Right atrium auricular region (tissue), 2 donors: ENCODE measurements at places on chromosomes 16 and 17. TPM values are rescaled to one million over a fixed set of nuclear protein-coding genes. Genes with fewer than 3 reads are reported as not detected.

DNA sequence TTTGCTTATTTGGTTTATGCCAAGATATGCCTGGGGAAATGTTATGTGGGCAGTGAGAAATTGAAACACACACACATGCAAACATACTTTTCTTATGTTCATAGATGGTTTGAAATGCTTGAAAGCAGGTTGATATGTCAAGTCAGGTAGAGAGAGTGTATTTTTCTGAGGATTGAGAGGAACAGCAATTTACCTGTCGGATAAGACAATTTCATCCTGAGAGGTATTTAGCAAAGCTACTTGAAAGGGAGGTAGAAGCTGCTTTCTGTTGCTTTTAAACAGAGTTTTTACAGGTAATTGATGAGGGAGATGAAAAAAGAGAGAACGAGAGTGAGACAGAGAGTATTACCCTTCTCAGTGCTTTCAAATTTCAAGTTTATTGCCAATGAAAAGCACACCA lies 854.3 kb downstream of the CDH8 start:
- no peaks in the 10 kb centered on the region for H3K4me1 ChIP-seq
- H3K36me3 ChIP-seq = no peaks in the 10 kb centered on the region
- no peak overlapping the region for H3K4me3 ChIP-seq

Gene APOBR
- 0.78 TPM for total RNA-seq

- H3K4me1 ChIP-seq = no peaks in the 10 kb centered on the region
- H3K27ac ChIP-seq = no peak overlapping the region
- H3K36me3 ChIP-seq = no peaks in the 10 kb centered on the region
These were observed 56.2 kb upstream of the ELAC2 start for GRCh38 chr17:13074026-13074425.

Gene PHOSPHO1
- total RNA-seq = 2.2 TPM

GRCh38 chr17:72861811-72862210 lies 230.7 kb downstream of the SLC39A11 start:
- no peaks in the 10 kb centered on the region for H3K27me3 ChIP-seq
- H3K4me1 ChIP-seq = no peaks in the 10 kb centered on the region
- no peak overlapping the region for H3K27ac ChIP-seq
- DNase-seq = no peak
- no peaks in the 10 kb centered on the region for H3K36me3 ChIP-seq

DNA sequence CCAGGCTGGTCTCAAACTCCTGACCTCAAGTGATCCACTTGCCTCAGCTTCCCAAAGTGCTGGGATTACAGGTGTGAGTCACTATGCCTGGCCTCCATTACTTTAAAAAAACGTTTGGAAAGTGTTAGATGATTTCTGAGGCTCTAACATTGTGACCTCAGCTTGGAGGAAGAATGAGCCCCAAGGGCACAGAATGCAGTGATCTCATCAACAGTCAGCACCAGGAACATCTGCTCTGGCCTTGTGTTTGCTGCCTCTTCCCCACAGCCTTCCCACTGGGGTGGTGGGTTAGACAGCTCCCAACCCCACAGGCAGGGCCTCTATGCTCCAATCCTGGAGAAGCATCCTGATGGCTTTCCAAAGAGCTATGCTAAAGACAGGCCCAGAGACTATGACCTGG lies 37.7 kb upstream of the SREBF1 start:
- peaks cover 19% of the 10 kb centered on the region for H3K36me3 ChIP-seq
- no peaks in the 10 kb centered on the region for H3K27me3 ChIP-seq
- H3K4me3 ChIP-seq = no peak overlapping the region
- H3K27ac ChIP-seq = peak overlapping the region; percentile 88

Gene TGFB1I1
- 84.7 TPM for total RNA-seq

GRCh38 chr17:7213895-7214299 lies 5.7 kb downstream of the DLG4 start:
- peak; percentile 77 for DNase-seq
- peak overlapping the region; percentile 78 for H3K27ac ChIP-seq
- H3K27me3 ChIP-seq = no peaks in the 10 kb centered on the region
- H3K4me3 ChIP-seq = peak overlapping the region; percentile 49
- H3K36me3 ChIP-seq = no peaks in the 10 kb centered on the region
- no peaks in the 10 kb centered on the region for H3K4me1 ChIP-seq
